ENCODE measurements at places on chromosomes 6 and 20. TPM values are rescaled to one million over a fixed set of nuclear protein-coding genes. Genes with fewer than 3 reads are reported as not detected.

The TMEM151B gene
- 0.12 TPM for total RNA-seq

The SPATS1 gene
- not detected for total RNA-seq

The NKX2-4 gene
- total RNA-seq: not detected

DNA sequence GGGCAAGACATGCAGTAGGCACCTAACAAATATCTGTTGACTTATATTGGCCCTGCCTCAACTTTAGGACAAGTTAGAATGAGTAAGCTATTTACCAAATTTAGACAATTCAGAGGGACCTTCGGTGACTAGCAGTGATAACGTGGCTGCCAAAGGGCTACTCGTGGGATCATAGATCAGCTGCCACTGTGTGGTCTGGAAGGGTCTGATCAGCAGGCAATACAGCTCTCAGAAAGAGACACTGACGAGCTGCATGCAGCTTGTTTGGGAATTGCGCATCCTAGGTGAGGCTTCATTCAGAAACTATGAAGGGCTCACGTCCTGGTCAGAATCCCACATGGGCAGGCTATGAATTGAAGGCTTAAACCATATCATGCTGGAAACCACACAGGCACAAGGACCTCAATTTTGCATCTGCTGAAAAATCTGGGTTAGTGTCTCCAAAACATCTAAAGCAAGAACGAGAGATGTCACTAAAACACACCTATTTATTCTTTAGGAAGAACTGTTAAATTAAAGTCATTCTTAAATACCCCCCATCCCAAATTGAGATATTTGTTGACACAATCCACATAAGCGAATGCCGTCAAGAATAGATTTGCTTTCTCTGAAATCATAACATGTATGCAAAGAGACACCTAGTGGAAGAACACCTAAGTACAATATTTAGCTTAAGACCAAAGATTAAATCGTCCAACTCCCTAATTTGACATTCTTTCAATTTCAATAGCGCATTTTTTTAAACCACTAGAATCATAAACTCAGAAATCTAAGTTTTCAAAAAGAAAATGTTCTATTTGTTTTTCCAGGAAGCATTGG, 79.6 kb downstream of the IPCEF1 start:
- no peak for DNase-seq

Data from Calu3 (cell line).